NCI-H1105 treated with DMSO at 0.1 percent for 48 hours (cell line): ENCODE measurements at places on chromosomes 11 and 22.

GRCh38 chr11:114918286-114918685, 240.0 kb downstream of the NXPE2 start:
- no peak for DNase-seq

DNA sequence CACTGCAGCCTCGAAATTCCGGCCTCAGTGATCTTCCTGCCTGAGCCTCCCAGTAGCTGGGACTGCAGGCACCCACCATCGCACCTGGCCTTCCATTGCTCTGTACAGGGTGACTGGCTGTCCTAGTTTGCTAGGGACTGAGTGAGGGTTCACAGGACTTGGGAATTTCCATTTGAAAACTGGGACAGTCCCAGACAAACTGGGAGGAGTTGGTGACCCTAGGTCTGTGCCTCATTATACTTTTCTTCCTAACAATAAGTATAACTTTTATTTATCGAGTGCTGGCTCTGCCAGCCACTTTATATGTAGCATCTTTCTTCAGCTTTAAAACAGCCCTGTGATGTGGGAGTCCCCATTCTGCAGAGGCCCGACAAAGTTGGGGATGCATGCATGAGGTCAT, 25.5 kb downstream of the TCP11L1 start:
- DNase-seq: no peak

DNA sequence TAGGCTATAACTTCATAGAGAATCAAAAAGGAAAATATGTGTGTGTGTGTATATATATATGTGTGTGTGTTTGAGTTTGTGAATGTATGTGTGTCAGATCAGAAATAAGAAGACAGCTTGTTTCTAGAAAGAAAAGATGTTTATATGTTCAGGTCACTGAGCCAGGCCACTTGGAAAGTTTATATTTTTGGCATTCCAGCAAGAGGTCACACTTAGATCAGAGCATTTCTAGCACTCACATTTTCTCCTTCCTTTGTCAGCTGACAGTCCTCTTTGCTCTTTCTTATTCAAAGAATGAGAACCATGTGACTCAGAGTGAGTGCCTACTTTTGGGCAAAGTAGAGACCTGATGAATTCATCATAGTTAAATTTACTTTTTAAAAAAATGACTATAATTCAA, 22.9 kb downstream of the RAB38 start:
- no peak for DNase-seq

GRCh38 chr11:116310226-116310625, 462.6 kb downstream of the BUD13 start:
- DNase-seq: no peak

DNA sequence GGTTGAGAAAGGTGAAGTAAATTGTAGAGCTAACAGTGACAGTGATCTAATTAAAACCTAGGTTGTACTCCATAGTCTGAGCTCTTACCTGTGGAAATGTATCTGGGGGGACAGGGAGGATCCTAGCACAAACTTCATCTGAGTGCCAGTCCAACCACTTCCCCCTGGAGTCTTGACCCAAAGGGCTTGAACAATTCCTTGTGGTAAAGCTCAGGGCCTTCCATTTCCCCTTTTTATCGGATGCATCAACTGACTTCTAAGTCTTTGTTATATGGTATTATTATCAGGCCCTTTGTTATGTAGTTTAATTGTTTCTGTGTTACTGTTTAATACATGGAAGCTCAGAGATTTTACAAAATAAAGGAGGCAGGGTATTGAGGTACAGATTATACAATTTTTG, 140.2 kb upstream of the SESN3 start:
- no peak for DNase-seq
